T-cell (primary cell): ENCODE measurements at places on chromosomes 2 and 18. TPM values are rescaled to one million over a fixed set of nuclear protein-coding genes. Genes with fewer than 3 reads are reported as not detected.
A peak's percentile ranks its signal among the peaks of the same experiment; 100 is the strongest.

DNA sequence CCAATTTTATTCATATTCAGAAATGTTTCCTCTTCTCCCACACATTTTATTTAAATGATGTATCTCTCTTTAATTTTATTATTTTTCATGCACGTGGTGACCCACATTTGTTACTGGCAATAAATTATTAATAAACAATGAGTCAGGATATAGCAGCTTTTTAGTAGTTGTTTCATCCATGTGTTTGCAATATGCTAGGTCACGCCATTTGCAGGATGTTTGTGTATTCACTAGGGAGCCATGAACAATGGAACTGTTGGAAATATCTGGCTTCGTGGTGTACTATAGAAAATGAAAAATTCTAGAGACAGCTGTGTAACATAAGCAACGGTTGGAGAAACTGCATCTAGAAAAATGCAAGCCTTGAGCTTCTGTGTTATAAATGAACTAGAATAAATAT lies 176.0 kb upstream of the COL3A1 start:
- no peak overlapping the region for H3K4me3 ChIP-seq
- H3K36me3 ChIP-seq, result no peaks in the 10 kb centered on the region
- no peak for DNase-seq
- H3K27ac ChIP-seq, result no peak overlapping the region
- no peaks in the 10 kb centered on the region for H3K27me3 ChIP-seq

- peaks cover 23% of the 10 kb centered on the region for H3K4me1 ChIP-seq
- H3K4me3 ChIP-seq, result no peak overlapping the region
- peak overlapping the region; percentile 2 for H3K27ac ChIP-seq
- no peaks in the 10 kb centered on the region for H3K27me3 ChIP-seq
These were observed 147.1 kb downstream of the IKZF2 start for GRCh38 chr2:213004197-213004821.

GRCh38 chr18:64546451-64546850 lies 397.6 kb upstream of the LINC00305 start:
- H3K27ac ChIP-seq, result no peak overlapping the region
- H3K4me3 ChIP-seq, result no peak overlapping the region
- no peak for DNase-seq
- H3K4me1 ChIP-seq, result no peaks in the 10 kb centered on the region

GRCh38 chr2:942775-943460 lies 7.7 kb upstream of the SNTG2 start:
- peaks cover 4% of the 10 kb centered on the region for H3K27me3 ChIP-seq
- H3K4me3 ChIP-seq, result no peak overlapping the region
- H3K4me1 ChIP-seq, result peaks cover 3% of the 10 kb centered on the region
- H3K27ac ChIP-seq, result no peak overlapping the region

GRCh38 chr2:219739066-219739465 lies 111.6 kb downstream of the SLC4A3 start:
- H3K27me3 ChIP-seq, result no peaks in the 10 kb centered on the region
- no peaks in the 10 kb centered on the region for H3K4me1 ChIP-seq
- DNase-seq, result no peak
- no peak overlapping the region for H3K4me3 ChIP-seq

DNA sequence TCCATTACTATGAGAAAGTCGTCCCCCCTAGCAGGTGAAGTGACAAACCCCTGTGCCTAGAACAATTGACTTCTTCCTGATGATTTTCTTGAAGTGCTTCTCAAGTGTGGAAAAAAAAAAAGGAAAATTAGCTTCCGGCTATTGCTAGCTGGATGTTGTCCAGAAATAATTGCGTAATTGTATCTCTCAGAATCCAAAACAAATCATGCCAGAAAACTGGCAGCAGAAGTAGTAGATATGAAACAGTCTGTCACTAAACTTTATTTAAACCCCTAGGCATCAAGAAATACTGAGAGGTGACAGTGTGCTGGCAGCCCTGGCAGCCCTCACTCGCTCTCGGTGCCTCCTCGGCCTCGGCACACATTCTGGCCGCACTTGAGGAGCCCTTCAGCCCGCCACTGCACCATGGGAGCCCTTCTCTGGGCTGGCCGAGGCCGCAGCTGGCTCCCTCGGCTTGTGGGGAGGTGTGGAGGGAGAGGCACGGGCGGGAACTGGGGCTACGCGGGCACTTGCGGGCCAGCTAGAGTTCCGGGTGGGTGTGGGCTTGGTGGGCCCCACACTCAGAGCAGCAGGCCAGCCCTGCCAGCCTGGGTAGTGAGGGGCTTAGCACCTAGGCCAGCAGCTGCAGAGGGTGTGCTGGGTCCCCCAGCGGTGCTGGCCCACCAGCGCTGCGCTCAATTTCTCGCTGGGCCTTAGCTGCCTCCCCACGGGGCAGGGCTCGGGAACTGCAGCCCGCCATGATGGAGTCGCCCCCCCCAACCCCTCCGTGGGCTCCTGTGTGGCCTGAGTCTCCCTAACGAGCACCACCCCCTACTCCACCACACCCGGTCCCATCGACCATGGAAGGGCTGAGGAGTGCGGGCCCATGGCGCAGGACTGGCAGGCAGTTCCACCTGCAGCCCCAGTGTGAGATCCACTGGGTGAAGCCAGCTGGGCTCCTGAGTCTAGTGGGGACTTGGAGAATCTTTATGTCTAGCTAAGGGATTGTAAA lies 80.5 kb upstream of the ABCA12 start:
- H3K27me3 ChIP-seq, result peaks cover 7% of the 10 kb centered on the region
- H3K27ac ChIP-seq, result no peak overlapping the region
- no peaks in the 10 kb centered on the region for H3K36me3 ChIP-seq
- no peak overlapping the region for H3K4me3 ChIP-seq
- H3K4me1 ChIP-seq, result no peaks in the 10 kb centered on the region

DNA sequence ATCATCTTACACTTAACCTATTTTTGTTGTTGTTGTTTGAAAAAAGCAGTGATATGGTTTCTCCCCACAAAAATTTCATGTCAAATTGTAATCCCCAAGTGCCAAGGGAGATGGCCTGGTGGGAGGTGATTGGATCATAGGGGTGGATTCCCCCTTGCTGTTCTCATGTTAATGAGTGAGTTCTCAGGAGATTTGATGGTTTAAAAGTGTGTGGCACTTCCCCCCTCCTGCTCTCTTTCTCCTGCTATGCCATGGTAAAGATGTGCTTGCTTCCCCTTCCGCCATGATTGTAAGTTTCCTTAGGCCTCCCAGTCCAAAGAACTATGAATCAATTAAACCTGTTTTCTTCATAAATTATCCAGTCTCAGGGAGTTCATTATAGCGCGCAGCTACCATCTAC lies 1362.7 kb upstream of the FAM98A start:
- H3K27ac ChIP-seq, result no peak overlapping the region
- H3K36me3 ChIP-seq, result no peaks in the 10 kb centered on the region
- no peak overlapping the region for H3K4me3 ChIP-seq
- H3K4me1 ChIP-seq, result no peaks in the 10 kb centered on the region
- no peak for DNase-seq

GRCh38 chr2:141137122-141137693 lies 993.6 kb downstream of the LRP1B start:
- no peak overlapping the region for H3K27ac ChIP-seq
- H3K36me3 ChIP-seq, result no peaks in the 10 kb centered on the region
- H3K4me3 ChIP-seq, result no peak overlapping the region
- H3K27me3 ChIP-seq, result no peaks in the 10 kb centered on the region
- DNase-seq, result no peak

GRCh38 chr2:191166111-191166755 lies 15.4 kb upstream of the STAT4 start:
- H3K4me1 ChIP-seq, result no peaks in the 10 kb centered on the region
- DNase-seq, result no peak
- H3K27me3 ChIP-seq, result no peaks in the 10 kb centered on the region
- no peaks in the 10 kb centered on the region for H3K36me3 ChIP-seq

DNA sequence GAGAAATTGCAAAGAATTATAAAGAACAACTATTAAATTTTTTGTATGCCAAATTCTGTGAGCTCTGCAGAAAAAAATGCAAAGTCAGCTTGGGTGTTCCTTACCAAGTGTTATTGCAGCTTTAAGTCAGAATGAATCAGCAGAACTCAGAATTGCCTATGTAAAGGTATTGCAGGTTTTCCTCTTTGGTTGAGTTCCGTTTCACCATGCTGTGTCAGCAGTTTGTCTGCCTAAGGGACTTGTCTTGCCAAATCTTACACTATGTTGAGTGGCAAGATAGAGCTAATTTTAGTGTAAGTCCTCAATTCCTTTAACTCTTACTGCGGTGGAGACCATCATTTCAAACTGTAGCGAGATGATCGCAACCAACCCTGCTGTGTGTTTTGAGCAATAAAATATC lies 38.8 kb downstream of the ADAM23 start:
- H3K36me3 ChIP-seq, result no peaks in the 10 kb centered on the region
- H3K27me3 ChIP-seq, result no peaks in the 10 kb centered on the region

DNA sequence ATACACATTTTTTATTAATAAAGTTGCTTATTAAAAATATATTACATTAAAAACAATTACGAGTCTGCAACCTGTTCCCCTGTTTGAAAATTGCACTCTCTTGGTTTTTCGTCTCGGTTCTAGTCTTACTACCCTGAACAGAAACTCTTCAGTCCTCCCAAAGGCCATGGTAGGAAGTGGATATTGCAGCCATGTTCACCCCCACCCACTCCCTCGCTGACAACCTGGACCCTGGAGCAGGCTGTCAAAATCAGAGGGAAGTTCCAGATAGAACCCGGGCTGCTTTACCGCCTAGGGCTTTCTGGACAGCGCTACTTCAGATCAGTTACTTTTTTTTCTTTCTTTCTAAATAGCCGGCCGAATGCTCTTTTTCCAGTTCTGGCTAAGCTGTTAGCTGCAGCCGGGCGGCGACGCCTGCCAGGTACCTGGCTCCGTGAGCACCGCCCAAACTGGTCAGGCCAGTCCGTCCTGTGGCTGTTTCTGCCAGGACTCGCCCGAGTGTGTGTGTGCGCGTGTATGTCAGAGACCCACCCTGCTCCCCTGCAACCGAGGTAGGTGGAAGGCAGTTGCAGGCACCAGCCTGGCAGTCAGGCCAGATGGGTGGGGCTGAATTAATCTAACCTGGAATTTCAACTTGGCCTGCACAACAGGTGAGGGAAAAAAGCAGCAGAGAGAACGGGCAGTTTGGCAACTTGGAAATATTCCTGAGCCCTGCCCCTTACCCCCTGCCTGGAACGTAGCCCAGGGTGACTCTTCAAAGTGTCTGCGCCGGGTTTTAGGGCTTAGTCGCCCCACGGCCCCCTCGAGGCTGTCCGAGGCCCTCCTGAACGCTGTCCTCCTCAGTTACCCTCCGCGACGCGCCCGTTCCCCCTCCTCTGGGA lies 1.1 kb upstream of the TET3 start:
- DNase-seq, result no peak
- no peaks in the 10 kb centered on the region for H3K36me3 ChIP-seq
- peak overlapping the region; percentile 55 for H3K4me3 ChIP-seq
- peaks cover 81% of the 10 kb centered on the region for H3K4me1 ChIP-seq
- no peaks in the 10 kb centered on the region for H3K27me3 ChIP-seq

- no peaks in the 10 kb centered on the region for H3K27me3 ChIP-seq
- no peak overlapping the region for H3K4me3 ChIP-seq
- no peak for DNase-seq
- no peak overlapping the region for H3K27ac ChIP-seq
- H3K4me1 ChIP-seq, result no peaks in the 10 kb centered on the region
These were observed 644.3 kb downstream of the CBLN2 start for GRCh38 chr18:71899707-71900472.

GRCh38 chr18:12497296-12497695 lies 89.6 kb downstream of the PRELID3A start:
- no peak overlapping the region for H3K4me3 ChIP-seq
- DNase-seq, result no peak
- no peaks in the 10 kb centered on the region for H3K27me3 ChIP-seq

Gene ITPRIPL1
- total RNA-seq, result 3.9 TPM

Gene SLC23A3
- total RNA-seq, result 5.1 TPM

- no peaks in the 10 kb centered on the region for H3K36me3 ChIP-seq
- no peak overlapping the region for H3K27ac ChIP-seq
- peaks cover 4% of the 10 kb centered on the region for H3K27me3 ChIP-seq
- H3K4me1 ChIP-seq, result peaks cover 14% of the 10 kb centered on the region
- no peak overlapping the region for H3K4me3 ChIP-seq
- no peak for DNase-seq
These were observed 32.4 kb downstream of the BCL11A start for GRCh38 chr2:60520917-60521539.

Gene TCF4
- 11.0 TPM for total RNA-seq

DNA sequence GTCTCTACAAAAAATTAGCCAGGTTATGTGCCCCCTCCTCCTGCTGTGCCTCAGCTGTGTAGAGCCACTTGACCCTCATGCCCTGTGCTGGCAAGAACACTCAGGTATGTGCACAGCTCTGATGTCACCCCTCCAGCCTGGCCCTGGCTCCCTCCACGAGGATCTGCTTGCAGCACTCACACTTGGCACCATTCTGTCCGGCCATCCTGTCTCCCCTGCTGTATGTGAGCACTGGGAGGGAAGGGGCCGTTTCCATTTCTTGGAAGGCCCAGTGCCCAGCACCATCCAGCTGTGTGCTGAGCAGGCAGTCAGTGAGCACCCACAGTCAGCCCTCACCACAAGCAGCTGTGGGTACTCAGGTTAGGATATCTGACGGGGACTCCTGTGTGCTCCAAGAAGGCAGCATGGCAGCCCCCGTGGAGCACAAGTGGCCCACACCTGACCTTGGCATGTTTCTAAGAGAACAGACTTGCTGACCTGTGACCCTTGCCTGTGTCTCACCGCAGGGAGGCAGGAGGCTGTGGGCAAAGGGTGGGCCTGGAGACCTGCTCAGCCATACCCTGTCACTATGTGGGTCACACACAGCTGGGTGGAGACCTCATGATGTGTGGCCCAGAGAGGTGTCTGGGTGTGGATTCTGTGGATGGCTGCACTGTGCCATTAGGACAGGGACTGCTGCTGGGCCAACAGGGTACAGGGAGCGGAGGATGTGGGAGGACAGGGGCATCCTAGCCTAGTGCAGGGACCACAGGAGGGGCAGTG lies 31.5 kb downstream of the USP34 start:
- H3K36me3 ChIP-seq, result no peaks in the 10 kb centered on the region
- no peaks in the 10 kb centered on the region for H3K27me3 ChIP-seq
- no peak for DNase-seq
- H3K27ac ChIP-seq, result no peak overlapping the region
- peaks cover 41% of the 10 kb centered on the region for H3K4me1 ChIP-seq

Gene GALNT5
- total RNA-seq, result 0.10 TPM

Gene FBLN7
- 48.8 TPM for total RNA-seq

- H3K27me3 ChIP-seq, result no peaks in the 10 kb centered on the region
- no peak overlapping the region for H3K27ac ChIP-seq
- no peaks in the 10 kb centered on the region for H3K4me1 ChIP-seq
- H3K4me3 ChIP-seq, result no peak overlapping the region
These were observed 221.1 kb downstream of the GALR1 start for GRCh38 chr18:77470569-77471413.

- H3K36me3 ChIP-seq, result peaks cover 5% of the 10 kb centered on the region
- H3K27me3 ChIP-seq, result peaks cover 3% of the 10 kb centered on the region
- H3K27ac ChIP-seq, result no peak overlapping the region
- H3K4me1 ChIP-seq, result no peaks in the 10 kb centered on the region
- no peak overlapping the region for H3K4me3 ChIP-seq
These were observed 192.7 kb downstream of the SEPTIN10 start for GRCh38 chr2:109421101-109421500.

DNA sequence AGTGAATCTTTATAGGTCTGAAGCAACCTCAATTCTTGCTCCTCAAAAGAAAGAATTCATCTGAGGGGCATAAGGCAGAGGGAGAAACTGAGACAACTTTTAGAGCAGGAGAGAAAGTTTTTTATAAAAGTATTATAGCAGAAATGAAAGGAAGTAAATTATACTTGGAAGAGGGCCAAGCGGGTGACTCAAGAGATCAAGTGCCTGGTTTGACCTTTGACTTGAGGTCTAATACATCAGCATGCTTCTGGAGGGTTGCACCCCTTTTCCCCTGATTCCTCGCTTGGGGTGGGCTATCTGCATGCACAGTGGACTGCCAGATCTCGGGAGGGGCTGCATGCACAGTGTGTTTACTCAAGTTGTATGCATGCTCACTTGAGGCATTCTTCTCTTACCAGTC lies 268.5 kb upstream of the LRATD1 start:
- no peaks in the 10 kb centered on the region for H3K4me1 ChIP-seq
- DNase-seq, result no peak
- no peaks in the 10 kb centered on the region for H3K27me3 ChIP-seq
- no peaks in the 10 kb centered on the region for H3K36me3 ChIP-seq
- H3K4me3 ChIP-seq, result no peak overlapping the region
- no peak overlapping the region for H3K27ac ChIP-seq

Gene TMEM37
- not detected for total RNA-seq

Gene BMP10
- total RNA-seq, result not detected
